B cell (primary cell): ENCODE measurements at places on chromosomes 3 and 15.
A peak's percentile ranks its signal among the peaks of the same experiment; 100 is the strongest.

GRCh38 chr15:65094294-65094995 is 17.9 kb downstream of the KBTBD13 start:
- DNase-seq: no peak

GRCh38 chr3:99175276-99175812 is 273.8 kb upstream of the DCBLD2 start:
- no peak for DNase-seq

- no peak for DNase-seq
Measured at GRCh38 chr15:69555080-69555479, 102.5 kb downstream of the RPLP1 start.

DNA sequence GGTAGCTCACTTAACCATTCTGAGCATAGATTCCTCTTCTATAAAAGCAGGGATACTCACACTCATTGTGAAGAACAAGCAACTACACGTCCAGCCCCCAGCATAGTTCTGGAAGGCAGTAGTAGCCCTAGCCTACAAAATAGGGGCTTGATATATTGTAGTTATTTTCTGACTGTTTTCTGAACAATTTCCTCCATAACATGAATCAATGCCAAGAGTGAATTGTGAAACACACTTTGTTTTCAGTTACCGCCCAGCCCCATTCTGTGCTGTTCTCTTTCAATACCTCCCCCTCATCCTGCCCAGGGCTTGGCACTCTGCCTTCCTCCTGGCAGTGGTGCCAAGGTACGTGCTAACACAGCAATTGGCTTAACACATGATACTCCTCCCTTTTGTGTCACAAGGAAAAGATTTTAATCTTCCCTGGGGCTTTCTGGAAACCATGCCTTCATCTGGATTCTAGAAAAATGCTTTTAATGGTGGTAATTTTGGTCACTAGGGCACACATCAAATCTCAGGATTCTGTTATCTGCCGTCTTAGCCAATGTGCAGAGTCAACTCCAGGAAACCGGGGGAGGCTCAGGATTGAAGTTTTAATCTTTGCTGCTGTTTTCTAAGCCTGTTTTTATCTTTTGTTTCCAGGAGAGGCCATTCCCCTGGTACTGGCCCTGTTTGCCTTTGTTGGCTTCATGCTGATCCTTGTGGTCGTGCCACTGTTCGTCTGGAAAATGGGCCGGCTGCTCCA is 37.2 kb downstream of the IL20RB start:
- no peak for DNase-seq

- DNase-seq: no peak
Measured at GRCh38 chr3:14304101-14305045, 98.0 kb upstream of the SLC6A6 start.

DNA sequence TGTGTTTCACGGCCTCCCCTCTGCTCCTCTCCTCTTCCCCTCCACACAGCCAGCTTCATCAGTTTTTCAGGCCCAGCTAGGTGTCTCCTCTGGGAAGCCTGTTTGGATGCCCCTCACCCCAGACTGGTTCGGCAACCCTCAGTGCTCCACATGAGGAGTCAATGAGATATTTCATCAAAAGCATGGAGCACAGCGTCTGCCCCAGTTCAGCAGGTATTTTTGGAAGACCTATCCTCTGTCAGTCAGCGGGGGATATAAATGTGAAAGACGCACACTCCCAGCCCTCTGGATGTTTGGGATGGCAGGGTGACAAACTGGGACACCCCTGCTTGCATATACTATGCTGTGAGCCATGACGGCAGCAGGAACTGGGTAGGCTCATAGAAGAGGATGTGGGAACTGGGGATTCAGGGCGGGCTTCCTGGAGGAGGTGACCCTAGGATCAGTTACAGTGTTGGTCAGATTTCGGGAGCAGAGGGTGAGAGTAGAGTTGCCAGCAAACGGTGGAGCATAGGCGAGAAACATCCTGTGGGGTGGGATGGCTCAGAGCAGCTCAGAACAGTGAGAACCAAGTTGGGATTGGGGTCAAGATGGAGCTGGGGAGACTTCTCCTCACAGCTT is 42.9 kb downstream of the PXYLP1 start:
- no peak for DNase-seq

GRCh38 chr3:165476399-165477060 is 280.3 kb upstream of the SLITRK3 start:
- no peak for DNase-seq

- no peak for DNase-seq
Measured at GRCh38 chr15:40471808-40472150, 995 bp downstream of the CHST14 start.

- no peak for DNase-seq
Measured at GRCh38 chr15:82910721-82911120, 41.8 kb downstream of the HOMER2 start.

DNA sequence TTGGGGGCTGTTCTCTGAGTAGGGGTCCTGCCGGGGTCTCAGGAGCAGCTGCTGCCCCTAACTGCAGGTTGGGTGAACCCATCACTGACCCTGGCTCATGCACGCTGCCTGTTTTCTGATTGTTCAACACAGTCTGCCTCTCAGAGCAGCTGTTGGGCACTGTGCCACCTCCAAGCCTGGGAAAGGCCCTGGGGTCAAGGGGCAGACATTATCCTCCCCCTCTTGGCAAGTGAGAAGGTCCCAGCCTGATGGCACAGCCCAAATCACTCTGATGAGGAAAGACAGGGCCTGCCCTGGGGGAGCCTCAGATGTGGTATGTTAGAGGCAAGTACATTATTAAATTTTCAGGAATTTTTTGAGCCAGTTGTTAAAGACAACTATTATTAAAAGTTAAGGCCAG is 14.1 kb upstream of the GNAT1 start:
- no peak for DNase-seq

DNA sequence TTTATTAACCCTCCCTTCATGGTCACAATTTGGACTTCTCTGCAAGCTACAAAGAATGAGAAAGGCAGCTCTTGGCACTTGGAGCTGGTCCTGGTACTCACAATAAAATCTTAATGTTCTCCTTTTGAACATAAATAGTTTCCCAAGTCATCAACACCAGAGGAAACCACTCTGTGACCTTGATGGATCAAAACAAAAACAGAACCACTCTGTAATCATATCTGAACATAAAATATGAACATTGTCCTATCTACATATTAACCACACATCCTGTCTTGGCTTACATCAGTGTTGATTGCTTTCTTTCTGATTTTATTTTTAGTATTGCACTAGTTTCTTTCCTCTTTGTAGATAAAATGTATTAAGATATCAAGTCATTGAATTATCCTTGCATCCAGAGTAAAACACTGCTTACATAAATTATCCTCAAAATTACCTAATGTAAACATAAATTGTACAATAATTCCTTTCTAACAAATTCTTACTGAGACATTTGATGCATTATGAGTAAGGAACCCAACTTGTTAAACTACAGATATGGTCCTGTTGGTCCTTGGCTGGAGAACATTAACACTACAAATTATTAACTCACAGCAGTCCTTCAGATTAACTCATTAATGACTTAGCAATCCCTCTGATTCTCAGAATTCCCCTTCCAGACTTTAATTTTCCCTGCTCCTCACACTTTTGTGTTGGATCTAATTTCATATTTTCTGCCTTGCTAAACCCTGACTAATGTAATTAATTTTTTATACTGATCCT is 860.5 kb downstream of the DIPK2A start:
- no peak for DNase-seq

GRCh38 chr3:167740961-167741587 is 5.6 kb downstream of the SERPINI1 start:
- DNase-seq: peak; percentile 60

- DNase-seq: no peak
Measured at GRCh38 chr3:184765047-184765729, 46.8 kb upstream of the VPS8 start.

- no peak for DNase-seq
Measured at GRCh38 chr15:85027033-85027380, 45.4 kb downstream of the PDE8A start.

DNA sequence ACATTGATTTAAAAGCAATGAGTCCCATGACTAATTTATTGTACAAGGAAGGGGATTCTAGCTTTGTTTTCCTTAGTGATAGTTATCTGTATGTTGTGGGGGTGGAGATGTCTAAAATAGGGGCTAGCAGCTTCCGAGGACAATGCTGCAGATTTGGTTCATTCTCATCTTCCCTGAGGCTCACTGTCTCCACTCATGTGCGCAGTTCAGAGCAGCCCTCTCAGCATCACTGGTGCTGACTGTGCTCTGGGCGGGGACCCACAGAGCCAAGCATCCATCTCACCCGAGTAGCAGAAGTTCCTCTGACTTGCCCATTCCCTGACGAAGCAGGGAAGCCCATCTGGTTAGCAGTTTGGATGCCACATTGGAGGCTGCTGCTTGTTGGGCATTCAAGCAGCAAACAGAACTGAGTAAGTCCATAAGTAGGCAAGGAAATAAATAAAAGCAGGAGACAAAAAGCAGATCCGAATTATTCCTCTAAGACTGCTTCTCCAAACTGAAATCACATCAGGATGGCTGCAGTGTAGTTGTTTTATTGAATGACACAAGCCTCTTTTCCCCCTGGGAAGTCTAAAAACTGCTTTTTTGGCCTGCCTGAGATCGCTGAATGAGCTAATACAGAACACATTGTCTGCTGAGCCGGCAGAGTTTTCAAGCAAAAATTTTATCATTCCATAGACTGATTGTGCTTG is 27.5 kb downstream of the RARB start:
- no peak for DNase-seq

- no peak for DNase-seq
Measured at GRCh38 chr3:74273555-74274402, 340.7 kb downstream of the CNTN3 start.

DNA sequence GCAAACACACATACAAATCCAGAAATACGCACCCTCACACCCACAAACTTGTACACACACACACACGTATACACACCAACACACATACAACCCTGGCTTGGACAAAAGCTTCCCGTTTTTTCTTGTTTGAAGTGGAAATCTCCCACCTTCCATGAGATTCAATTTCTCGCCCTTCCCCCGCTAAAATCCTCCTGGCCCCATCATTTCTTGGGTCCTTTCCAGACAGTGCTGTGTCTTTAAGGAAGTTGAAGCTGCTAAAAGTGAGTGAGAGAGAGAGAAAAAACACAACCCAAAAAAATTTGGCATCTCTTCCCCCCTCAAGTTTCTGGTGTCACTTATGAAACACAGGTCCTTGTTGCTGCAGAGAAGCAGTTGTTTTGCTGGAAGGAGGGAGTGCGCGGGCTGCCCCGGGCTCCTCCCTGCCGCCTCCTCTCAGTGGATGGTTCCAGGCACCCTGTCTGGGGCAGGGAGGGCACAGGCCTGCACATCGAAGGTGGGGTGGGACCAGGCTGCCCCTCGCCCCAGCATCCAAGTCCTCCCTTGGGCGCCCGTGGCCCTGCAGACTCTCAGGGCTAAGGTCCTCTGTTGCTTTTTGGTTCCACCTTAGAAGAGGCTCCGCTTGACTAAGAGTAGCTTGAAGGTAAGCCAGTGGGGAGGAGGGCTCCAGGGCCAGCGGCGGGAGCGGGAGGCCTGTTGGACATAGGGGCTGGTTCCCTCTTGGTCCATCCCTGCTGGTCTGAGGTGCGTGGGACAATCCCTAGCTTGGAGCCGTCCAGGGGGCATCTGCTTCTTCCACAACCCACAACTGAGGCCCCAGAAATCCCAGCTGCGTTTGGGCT is at the start of gene ISLR:
Gene ISLR, plus strand, starts transcription at position 331 of the 839 bp plus-strand sequence. CDS start 1,149 bp downstream, outside the sequence.
- no peak for DNase-seq

DNA sequence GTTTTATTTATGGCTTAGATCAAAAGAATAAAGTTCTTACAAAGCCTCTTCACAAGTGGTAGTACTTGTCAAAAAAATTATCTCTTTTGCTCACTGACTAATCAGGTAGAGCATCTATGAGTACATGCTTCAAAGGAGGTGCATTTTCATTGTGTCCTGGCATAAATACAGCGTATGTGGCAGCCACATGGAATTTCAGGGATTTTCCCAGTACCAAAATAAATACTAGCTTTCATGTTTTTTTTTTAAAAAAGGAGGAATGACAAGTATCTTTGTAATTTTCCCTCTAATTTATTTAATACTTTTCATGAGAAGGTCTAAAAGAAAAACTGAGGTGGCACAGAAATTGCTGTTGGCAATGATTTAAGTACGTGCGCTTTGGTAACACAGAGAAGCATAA is 597.8 kb upstream of the ALCAM start:
- no peak for DNase-seq

DNA sequence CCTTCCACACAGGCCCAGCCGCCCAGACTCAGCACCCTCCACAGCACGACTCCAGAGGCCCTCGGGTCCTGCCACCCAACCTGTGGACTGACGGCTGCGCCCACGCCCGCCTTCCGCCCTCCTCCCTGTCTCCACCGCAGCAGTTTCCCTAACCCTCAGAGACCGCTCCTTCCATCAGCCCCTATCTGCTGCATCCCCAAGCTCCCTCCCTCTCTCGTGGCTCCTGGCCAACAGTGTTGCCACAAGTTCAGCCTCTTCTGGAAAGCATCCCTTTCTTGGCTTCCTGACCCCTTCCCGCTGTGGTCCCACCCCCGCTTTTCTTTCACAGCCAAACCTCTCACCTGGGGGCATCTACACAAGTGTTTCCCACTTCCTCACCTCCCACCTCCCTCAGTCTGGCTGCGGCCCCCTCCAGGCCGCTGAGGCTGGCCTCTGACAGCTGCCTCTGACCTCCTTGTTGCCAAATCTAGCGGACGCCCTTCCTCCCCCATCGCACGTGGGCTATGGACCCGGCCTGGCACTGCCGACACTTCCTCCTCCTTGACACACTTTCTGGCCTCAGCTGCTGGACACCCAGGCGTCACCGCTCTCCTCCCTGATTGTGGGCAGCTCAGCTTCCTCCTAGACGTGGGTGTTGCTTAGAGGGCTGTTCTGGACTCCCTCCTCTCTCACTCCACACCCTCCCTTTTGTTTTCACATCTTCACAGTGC is 168.8 kb upstream of the TLE3 start:
- DNase-seq: peak; percentile 40

DNA sequence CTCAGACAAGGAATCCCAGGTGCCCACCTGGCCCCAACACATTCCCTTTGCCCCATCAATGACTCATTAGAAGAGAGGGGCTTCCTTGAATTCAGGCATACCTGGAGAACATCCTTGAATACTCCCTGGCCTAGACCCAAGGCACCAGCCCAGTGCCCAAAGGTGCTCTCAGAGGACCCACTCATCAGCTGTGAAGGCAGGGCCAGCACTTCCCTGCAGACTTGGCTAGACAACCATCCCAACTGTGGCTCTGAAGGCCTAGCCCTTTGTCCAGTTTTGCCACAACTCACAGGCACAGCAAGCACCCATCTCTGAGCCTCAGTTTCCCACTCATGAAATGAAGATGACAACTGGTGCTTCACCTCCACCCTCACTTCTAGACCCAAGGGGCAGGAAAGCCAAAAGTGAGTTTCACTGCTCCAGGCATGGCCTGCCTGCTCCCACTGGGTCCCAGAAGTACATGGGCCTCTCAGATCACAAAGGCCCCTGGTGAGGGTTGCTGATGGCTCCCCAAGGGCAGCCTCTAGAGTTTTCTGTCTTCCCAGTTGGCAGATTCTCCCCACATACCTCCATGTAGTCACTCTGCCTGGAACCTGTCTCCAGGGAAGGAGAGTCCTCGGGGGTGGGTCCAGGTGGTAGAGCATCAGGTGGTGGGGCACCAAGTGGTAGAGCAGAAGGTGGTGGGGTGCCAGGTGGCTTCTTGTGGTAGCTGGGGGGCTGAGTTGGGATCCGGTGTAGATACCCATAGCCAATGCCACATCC is 7.5 kb downstream of the GORASP1 start:
- DNase-seq: no peak
